ENCODE measurements at places on chromosomes 12 and 14.

- DNase-seq: no peak
Observed at GRCh38 chr12:39986674-39987073, 119.2 kb downstream of the SLC2A13 start.

GRCh38 chr14:65658202-65658601 is 245.7 kb downstream of the FUT8 start:
- no peak for DNase-seq

DNA sequence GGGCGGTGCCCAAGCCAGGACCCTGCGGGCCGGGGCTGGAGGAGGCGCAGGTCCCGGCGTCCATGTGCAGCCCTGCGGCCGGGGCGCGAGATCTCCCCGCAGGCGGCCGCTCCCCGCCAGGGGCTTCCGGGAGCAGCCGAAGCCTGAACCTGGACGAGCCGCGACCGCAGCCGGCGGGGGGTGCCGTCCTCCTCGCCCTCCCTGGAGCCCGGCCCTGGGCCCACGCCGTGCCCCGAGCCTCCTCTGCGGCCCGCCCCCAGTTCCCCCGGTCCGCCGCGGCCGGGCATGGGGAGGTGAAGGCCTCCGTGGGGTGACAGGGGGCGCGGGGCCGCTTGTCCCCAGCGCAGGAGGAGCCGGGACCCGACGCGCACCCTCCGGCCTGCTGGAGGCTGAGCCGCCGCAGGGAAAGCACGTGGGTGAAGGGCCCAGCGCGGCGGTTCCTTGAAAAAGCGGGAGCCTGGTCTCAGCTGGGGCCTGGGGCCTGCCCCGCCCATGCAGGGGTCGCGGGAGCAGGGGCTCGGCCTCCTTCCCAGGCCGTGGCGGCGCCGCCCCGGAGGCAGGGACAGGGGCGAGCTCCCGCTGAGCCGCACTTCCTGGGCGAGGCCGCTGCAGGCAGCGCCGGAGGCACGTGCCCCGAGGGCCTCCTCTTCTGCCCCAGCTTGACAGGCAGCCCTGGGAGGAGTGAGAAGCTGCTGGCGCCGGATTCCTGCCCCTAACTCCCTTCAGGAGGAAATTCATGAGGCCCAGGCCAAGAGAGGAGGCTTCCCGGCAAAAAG is 55.6 kb upstream of the PPP2R5C start:
- no peak for DNase-seq

GRCh38 chr12:28161697-28162096 is 28.6 kb upstream of the CCDC91 start:
- DNase-seq: no peak

GRCh38 chr14:78950649-78951048 is 780.5 kb downstream of the NRXN3 start:
- no peak for DNase-seq

DNA sequence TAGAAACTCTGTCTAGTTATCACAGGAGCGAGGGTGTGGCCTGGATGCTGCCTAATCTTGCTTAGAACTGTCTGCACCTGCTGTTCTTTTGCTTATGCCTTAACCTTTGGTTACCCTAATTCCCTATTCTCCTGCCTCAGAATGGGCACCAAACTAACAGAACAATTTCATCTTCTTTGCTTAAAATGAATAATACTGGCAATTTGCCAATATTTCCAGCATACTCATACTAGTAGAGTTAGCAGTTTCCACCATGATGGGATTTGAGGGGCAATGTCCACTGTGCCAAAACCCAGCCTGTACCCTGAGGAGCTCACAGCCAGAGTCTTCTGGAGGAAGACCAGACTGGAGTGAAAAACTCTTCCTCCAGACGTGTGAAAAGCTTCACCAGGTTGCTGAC is 136.4 kb downstream of the RPS29 start:
- DNase-seq: no peak

DNA sequence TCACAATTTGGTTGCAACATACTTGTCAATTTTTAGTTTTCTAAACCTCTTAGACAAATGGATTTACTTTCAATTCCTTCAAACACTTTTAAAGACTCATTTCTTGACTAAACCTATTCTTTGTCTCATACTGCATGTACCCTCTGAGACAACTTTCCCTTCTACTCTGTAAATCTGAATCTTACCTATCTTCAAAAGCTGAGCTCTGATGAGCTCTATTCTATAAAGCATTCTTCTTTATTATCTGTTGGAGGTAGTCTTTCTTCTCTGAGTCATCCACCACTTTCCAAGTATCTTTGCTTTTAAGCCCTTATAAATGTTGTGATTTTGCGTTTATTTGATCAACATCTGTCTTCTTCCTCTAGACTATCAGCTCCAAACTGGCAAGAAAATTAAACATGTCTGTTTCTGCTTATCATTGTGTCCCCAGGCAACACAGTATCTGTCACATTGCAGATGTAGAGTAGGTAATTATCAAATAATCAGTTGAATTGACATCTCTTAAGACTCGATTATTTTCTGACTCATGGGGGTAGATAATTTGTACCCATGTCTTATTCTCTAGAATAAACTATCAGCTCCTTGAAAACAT is 265.6 kb upstream of the FAR2 start:
- no peak for DNase-seq

GRCh38 chr12:78331753-78332152 is 501.1 kb downstream of the NAV3 start:
- no peak for DNase-seq

DNA sequence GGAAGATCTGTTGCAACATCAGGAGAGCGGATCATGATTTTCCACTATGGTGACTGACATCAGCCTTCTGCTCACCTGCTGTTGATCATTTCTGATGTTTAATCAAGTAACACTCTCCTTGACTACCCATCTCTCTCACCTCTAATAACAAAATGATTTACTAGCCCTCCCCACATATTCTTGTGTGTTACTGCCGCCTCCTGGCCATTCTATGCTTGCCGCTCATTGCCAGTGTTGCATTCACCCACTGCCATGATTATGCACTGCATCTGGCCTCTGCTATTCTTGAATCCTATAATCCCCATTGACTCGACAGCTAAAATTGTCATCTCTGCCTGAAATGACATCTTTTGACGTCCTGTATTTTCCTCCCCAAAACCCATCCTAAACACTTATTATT is 113.8 kb downstream of the RERGL start:
- DNase-seq: no peak

DNA sequence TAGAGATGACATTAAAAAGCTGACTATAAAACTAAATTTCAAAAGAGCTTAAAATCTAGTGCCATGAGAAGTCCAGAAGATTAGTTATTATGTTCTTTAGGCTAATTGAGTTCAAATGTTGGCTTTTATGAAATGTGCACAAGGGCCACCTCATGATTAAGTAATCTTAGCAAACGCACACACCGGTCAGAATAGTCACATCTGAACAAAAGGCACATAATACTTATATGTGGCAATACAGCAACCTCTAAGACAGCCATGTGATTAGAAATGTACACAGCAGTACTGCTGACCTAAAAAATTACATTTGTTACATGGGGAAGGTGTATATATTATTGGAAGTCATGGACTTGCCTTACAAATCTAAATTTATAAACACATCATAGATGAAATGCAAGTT is 344.7 kb upstream of the GARIN6 start:
- no peak for DNase-seq

- DNase-seq: peak; percentile 63
Observed at GRCh38 chr14:22200977-22201605, 387.9 kb downstream of the DAD1 start.

DNA sequence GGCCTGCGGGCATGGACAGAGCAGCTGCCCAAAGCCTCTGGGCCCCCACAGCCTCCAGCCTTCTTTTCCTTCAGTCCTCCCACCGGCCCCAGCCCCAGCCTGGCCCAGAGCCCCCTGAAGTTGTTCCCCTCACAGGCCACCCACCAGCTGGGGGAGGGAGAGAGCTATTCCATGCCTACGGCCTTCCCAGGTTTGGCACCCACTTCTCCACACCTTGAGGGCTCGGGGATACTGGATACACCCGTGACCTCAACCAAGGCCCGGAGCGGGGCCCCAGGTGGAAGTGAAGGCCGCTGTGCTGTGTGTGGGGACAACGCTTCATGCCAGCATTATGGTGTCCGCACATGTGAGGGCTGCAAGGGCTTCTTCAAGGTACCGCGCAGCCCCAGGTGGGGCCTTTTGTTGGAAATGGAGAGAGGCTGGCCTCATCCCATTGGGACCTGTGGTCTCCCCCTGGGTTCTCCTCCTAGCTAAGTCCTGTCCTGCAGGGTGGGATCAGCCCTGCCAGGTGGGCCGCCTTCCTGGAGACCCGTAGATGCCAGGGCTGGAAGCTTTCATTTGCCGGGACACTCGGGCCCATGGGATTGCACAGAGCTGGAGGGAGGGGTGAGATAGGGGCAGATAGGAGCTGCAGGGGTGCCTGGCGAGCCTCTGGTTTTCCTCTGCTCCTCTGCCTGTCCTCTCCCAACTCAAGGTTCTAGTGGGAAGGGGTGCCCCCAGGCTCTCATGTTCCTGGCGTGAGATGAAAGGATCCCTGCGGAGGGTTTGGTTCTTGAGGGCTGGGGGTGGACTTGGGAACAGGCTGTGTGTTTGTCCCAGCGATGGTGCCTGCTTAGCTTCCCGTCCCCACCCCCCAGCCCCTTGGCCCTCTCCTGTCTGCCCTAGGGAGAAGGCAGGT is 3.8 kb downstream of the NR4A1 start:
- no peak for DNase-seq

GRCh38 chr12:27555925-27556778 is 32.1 kb downstream of the PPFIBP1 start:
- DNase-seq: no peak

- no peak for DNase-seq
Observed at GRCh38 chr12:122982963-122983788, 2.7 kb downstream of the ARL6IP4 start.

DNA sequence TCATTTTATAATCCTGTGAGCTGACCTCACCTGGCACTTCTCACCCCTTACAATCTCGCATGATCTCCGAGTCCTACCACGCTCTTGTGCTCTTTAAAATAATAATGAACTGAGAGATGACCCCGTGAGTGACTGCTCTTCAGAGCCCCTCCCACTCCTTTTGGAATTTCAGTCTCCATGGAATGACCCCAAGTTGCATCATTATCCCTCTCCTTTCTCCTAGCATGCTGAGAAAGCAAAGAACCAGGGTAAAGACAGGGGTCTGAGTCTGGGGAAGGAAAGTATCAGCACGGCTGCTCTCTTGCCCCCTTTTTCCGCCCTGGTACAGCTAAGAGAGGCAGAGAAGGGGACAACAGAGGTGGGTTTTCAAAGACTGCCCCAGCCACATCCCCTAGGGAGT is 178.3 kb upstream of the PLEKHA5 start:
- no peak for DNase-seq

DNA sequence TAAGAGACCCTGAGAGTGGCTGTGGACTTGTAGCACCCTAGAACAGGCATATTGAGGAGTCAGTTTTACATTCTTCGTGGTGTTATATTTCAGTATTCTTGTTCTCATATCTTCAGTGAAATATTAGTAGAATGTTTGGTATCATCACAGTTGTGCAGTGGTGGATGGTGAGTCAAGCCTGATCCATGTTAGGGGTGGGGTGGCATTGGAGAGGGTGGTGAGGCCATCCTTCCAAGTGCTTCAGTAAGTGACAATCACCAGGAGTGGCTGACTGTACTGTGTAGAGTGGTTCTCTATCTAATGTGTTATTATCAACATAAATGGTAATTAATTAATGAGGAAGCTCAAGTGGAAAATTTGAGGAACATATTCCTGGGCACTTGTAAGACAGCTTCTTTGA is 197.7 kb upstream of the SLC16A7 start:
- DNase-seq: no peak

DNA sequence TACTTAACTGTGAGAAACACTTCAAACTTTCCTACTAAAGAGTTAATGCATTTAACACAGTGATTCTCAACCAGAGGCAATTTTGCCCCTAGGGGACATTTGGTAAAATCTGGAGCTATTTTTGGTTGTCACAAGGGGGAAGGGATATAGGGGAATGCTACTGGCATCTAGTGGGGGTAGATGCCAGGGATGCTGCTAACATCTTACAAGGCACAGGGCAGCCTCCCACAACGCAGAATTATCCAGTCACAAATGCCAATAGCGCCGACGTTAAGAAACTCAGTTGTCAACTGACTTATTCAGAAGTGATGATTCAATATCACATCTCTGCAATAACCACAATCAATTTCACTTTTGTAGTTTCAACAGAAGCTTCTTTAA is 2.0 kb downstream of the EEA1 start:
- DNase-seq: peak; percentile 22

DNA sequence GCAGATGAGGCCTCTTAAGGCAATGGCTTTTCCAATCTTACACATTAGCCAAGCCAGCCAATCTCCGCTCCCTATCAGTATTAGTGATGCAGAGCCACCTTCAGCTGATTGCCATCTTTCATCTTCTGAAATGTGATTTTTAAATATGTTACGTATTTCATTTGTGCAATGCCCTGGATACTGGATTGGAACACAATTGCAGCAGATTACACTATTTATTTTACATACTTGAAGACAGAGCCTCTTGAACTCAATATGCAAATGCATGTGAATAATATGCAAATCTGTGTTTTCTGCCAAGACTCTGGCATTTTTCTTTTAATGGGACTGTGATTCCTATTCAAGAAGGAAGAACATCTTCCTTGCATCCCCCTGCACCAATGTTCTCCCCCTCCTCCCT is 90.5 kb downstream of the GRIN2B start:
- DNase-seq: no peak

- no peak for DNase-seq
Observed at GRCh38 chr14:71327691-71328090, 420.4 kb downstream of the PCNX1 start.
